ENCODE measurements at places on chromosomes 16 and 17. TPM values are rescaled to one million over a fixed set of nuclear protein-coding genes. Genes with fewer than 3 reads are reported as not detected.
A peak's percentile ranks its signal among the peaks of the same experiment; 100 is the strongest.

GRCh38 chr17:9902120-9902519 is 3.0 kb downstream of the RCVRN start:
- no peak for DNase-seq

DNA sequence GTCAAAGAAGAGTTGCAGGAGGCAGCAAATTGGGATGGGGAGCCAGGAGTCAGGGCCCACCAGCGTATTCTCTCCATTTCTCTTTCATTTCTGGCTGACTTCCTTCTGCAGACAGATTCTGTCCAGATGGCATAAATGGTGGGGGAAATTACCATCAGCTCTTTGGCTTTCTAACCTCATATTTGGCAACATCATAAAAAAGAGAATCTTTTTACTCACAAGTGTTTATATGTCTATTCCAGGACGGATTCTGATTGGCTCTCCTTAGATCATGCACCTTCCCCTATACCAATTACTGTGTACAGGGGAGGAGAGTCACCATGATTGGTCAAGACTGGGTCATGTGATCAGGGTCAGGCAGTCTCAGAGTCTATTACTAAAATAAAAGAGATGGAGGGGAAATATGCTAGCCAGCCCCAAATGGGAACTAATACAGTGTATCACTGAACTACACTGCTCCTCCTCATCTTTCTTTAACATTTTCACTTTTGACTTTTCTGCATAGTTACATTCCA is 537.1 kb upstream of the EEF2KMT start:
- no peak for DNase-seq

DNA sequence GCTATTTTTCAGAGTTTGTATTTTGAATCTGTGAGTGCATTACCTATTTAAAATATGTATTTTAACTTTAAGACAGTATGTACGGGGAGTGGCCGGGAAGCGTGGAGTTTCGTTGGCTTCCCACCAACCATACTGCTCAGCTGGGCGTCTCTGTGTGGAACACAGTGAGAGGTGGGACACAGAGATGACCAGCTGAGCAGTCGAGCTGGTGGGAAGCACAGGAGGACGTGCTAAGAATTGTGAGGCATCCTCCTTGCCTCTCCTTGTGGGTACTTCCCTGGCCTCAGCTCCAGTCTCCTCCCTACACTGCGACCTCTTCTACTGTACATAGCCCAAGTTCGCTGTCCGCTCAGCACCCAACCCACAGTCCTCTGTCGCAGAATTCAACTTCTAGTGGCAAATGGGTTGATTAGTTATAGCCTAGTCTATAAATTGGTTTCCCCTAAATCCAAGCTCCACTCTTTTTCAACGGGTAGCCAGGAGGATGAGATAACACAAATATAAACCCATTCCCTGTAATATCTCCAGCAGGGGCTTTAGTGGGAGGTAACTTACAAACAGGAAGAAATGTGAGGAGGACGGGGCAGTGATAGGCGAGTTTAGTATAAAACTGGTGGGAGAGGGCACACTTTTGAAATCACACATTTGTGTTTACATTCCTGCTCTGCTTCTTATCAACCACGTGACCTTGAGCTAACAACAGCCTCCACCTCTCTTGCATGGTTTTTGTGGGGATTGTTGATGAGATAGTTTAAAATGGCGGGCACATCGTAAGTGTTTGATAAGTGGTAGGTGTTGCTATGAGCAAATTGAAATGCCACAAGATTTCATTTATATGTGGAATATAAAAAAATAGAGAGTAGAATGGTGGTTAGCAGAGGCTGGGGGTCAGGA is 211.9 kb upstream of the HS3ST3A1 start:
- DNase-seq: no peak

DNA sequence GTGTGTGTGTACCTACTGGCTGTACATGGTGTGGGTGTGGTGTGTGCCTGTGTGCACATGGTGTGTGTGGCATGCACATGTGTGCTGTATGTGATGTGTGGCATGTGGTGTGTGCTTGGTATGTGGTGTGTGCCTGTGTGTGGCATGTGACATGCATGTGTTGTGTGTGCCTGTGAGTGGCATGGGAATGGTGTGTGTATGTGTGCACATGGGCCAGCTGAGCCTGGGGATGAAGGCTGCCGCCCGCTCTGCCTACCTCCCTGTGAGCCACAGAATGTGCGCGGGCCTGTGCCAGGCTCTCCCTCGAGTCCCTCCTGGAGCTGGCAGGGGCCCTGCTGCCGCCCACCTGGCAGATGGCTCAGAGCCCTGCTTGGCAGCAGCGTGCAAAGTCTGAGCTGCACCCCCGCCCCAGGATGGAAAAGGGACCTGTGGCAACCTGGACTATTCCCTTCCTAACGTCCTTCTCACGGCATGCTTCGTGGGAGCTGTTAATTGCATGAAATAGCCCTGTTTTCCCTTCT is 9.3 kb downstream of the PRSS27 start:
- DNase-seq: no peak

Gene DHRS7B
- 17.5 TPM for total RNA-seq

GRCh38 chr17:17837966-17838962 is 1.5 kb upstream of the SREBF1 start:
- no peak for DNase-seq

- DNase-seq: no peak
These were observed 2.3 kb upstream of the UBTF start for GRCh38 chr17:44221862-44222111.

DNA sequence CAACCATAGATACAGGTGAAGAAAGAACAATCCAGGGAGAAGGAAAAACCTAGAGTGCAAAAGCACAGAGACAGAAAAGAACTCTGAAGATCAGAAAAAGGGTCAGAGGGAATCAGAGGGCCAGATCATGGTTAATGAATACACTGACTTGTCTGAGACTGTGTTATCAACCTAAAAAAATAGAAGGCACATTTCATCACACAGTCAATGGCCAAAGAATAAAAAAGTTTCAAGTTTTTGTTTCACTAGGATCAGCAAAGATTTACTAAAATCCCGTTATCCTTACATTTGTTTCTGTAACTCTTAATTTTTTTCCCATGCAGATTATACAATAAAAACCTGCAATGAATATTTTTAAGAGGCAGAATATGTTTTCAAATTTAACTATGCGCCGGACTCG is 38.5 kb downstream of the CNOT1 start:
- no peak for DNase-seq

Gene FBXL16
- 4.3 TPM for total RNA-seq

- DNase-seq: no peak
These were observed 10.4 kb downstream of the COG1 start for GRCh38 chr17:73203135-73203787.

Gene RPL38
- 1,111 TPM for total RNA-seq

DNA sequence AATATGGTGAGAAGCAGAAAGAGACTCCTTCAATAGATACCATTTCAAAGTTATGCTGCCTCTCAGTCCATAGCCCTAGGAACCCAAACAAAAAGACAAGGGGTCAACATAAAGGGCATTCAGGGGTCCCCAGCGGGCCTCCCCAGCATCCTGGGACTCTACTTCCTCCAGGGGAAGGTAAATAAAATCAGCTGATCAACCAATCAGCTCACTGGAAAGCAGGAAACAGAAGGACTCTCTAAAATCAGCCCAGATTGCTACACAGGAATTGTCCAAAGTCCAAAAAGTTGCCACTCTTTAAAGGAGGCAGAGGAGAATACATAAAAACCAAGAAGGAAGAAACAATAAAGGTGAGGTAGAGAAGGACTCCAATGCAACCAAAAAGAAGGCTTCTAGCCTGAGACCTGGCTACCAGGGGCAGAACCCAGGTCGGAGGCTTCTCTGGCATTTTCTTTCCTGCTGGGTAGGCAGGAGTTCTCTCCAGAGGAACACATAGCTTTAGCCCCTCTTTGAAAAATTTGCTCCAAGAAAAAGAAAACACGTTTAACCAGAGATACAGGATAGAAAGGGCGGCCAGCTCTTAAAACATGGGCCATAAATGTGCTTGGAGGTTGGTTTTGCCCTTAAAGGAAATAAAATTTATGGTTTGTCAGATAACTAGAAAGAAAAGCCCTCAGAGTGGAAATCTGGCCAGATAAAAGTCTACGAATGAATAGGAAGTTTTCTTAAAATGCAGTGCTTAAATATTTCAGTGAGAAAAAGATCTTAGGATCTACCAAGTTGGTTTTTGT is 404.6 kb downstream of the SOX9 start:
- DNase-seq: no peak

DNA sequence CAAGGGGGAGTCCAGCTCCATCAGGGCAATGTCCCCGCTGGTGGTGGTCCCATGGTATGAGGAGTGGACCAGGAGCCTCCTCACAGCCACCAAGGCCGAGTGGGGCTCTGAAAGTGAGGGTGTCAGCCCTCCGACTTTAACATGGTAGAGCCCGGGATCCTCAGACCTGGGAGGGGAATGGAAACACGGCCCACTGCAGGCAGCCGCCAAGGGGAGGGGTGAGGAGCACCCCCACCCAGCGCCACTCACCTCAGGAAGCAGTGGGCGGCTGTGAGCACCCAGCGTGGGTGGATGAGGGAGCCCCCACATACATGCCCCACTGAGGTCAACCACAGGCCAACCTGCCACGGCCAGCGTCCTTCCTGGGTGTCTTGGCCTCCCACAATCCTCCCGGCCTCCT is 10.8 kb downstream of the ZG16B start:
- no peak for DNase-seq

DNA sequence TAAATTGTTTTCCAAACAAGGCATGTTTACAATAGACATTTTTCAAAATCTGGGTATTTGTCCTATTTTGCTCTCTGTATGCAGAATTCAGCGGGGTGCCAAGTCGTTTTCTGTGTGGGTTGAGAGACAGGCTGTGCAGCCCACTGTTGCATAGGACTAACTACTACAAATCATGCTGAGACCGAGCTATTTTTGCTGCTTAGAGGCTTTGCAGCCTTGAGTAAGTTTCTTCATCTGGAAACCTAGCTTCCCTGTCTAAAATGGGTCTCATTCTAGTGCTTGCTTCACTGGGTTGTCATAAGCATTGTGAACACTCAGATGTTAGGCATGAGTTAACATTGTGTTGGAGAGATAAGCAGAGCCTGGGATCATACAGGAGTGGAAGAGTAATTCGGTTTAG is 1.3 kb downstream of the PRPSAP2 start:
- DNase-seq: no peak

- DNase-seq: peak; percentile 78
These were observed 32.7 kb upstream of the CDH1 start for GRCh38 chr16:68704232-68704867.

DNA sequence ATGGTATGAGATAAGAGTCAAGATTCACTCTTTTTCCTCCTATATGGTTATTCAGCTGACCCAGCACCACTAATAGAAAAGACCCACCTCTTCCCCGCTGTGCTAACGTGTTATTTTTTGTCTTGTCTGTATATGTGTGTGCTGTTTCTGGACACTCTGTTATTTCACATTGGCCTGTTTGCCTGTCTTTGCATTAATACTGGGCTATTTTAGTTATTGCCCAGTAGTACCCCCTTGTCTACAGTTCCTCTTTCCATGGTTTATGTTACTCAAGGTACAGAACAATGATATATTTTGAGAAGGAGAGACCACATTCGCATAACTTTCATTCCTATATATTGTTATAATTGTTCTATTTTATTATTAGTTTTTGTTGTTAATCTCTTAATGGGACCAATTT is 74.0 kb upstream of the SIAH1 start:
- DNase-seq: no peak

DNA sequence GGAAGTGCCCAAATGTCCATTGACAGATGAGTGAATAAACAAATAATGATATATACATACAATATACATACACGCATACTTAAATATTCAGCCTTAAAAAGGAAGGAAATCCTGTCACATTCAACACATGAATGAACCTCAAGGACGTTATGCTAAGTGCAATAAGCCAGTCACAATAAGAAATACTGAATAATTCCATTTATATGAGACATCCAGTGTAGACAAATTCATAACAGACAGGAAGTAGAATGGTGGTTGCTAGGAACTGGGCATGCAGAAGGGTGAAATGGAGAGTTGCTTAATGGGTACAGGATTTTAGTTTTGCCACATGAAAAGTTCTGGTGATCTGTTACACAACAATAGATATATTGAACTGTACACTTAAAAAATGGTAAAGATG is 8.8 kb upstream of the ITGB4 start:
- DNase-seq: no peak
